Heart right ventricle (tissue), 16 donors: ENCODE measurements at places on chromosomes 1 and 21.

GRCh38 chr1:8560611-8561544 lies 243.0 kb downstream of the SLC45A1 start:
- DNase-seq: no peak

- DNase-seq: peak; percentile 57
Measured at GRCh38 chr1:9317591-9318417, 25.1 kb downstream of the SPSB1 start.

DNA sequence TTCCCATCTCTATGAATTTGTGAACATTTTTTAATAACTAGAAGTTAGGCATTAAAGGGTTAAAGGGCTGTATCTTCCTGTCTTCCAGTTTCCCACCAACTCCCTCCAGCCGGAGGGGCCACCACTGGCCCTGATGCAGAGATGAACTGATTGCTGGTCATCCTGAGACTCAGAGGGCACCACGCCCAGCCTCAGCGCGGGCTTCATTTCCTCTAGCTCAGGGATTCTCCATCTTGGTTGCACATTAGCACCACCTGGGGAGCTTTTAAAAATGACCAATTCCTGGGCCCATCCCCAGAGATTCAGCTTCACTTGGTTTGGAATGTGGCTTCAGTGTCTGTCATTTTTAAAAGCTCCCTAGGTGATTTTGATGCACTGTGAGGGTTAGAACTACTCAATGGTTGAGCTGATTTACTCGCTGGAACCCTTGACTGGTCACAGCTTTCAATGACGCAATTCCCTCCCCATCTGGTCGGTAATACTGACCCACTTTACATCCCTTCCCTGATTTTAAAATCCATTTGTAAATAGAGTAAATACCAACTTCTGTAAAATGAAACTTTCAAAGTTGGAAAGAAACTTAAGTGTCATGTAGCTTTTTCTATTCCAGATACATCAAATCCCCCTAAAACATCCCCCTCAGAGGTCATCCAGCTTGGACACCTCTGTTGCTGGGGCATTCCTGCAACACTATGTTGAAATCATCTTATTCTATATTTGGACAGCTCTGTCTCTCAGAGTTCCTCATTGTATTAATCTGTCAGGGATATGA lies 5.1 kb downstream of the NAV1 start:
- no peak for DNase-seq

- no peak for DNase-seq
Measured at GRCh38 chr1:155062151-155062686, 1.3 kb upstream of the EFNA4 start.

DNA sequence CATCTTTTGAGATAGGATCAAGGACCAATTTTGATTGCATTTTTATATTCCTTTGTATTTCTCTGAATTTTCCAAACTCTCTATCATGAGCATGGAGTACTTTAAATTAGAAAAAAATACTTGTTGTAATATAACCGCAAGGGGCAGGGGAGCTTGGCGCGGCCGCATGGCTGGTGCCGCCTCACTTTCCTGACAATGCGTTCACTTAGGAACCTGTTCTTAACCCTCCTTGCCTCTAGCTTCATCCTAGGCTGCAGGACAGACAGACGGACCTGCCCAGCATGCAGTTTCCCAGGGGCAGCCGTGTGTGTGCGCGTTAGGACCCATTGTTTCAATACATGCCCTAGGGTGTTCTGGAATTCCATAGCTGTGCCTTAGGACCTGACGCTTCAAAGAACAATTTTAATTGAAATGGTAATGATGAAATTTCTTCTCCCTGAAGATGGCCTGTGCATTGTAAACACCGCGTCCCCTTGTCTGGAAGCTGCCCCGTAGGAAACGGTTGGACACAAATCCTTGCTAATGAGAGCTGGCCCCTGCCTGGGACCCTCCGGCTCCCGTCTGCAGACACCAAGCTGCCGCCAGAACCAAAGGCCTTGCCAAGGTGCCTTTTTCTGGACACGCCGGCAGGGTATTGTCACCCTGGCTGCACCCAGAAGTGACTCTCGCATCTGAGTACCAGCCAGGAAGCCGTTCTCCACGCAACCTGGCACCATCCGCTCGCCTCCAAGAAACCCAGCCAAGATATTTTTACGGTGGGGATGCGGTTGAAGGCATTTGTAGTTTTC lies 466.4 kb downstream of the NPHP4 start:
- DNase-seq: no peak

- no peak for DNase-seq
Measured at GRCh38 chr1:176043537-176043936, 163.5 kb downstream of the COP1 start.

DNA sequence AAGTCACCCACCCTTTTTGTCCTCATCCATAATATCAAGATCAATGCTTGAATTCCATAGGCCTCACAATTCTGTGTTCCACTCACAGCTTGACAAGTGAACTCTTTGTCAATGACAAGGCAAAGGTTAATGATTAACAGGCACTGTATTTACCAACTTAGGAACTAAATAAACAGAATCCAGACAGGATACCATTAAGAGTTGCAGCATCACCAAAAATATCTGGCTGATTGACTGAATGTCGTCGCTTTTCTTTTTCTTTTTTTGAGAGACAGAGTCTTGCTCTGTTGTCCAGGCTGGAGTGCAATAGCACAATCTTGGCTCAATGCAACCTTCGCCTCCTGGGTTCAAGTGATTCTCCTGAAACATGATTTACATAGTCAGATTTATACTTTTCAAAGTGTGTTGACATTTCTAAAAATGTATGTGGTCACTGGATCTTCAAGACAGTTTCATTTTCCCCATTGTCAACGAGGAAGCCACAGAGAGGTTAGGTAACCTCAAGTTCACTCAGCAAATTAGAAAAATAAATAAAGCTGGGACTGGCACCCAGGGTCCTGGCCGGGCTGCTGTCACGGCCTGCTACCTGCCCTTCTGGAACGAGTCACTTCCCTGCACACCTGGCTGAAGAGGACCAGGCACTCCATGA lies 81.0 kb downstream of the PDE9A start:
- DNase-seq: no peak

DNA sequence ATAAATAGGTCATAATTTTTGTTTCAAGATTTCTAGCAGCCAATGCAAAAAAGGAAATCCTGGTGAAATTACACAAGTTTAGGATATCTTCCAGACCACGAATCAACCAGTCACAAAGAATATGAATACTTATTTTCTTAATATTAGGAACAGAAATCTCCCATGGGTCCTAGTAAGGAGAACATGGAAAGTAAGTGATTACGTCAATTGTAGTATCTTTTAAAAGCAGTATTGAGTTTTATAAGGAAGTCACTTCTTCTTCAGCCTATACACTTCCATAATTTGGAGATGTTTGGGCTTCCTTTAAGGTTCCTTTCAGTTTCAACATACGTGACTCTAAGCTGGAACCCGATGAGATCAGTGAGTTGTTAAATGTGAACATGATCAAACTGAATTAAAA lies 534.5 kb downstream of the USP25 start:
- no peak for DNase-seq

GRCh38 chr1:10688409-10688786 lies 108.0 kb downstream of the CASZ1 start:
- DNase-seq: no peak

GRCh38 chr1:171646249-171646560 lies 6.3 kb downstream of the MYOC start:
- no peak for DNase-seq

DNA sequence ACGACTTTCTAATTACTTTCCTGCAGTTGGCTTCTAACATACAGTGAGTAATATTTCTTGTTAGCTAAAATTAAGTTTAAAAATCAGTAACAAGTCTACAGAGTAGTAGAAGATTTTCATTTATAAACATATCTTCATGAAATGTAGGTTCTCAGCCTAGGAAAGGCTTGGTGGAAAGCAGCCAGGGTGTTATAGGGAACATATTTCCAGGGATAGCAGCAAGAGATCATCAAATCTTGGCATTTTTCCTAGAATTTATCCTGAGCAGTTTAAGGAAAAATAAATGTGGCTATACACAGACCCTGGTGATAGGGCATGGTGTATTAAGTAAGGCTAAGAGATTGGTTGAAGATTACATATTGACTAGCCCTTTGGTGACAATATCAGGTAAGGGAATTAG lies 203.5 kb upstream of the NEGR1 start:
- no peak for DNase-seq

DNA sequence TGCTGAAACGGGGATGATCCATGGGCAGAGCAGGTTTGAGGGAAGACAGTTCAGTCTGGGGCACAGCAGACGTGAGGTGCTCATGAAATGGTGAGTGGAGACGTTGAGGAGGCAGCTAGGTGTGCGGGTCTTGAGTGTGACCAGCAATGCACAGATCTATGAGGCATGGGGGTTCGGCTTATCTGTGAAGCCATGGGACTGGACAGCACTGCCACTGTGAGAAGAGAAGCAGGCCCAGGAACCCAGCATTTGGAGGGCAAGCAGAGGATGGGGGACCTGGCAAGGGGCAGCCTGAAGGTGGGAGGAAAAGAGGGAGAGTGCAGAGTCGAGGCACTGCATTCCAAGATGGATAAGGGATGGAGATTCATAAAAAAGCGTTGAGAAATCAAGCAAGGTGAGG lies 8.0 kb downstream of the CSF1 start:
- DNase-seq: no peak

- DNase-seq: no peak
Measured at GRCh38 chr1:91490501-91490900, 10.2 kb upstream of the CDC7 start.

- no peak for DNase-seq
Measured at GRCh38 chr1:74334147-74334546, 99.0 kb downstream of the TNNI3K start.

- no peak for DNase-seq
Measured at GRCh38 chr1:161242313-161242712, 4.3 kb upstream of the NR1I3 start.

- no peak for DNase-seq
Measured at GRCh38 chr1:68273530-68273929, 41.2 kb upstream of the WLS start.

GRCh38 chr1:68383092-68383491 lies 66.7 kb downstream of the RPE65 start:
- no peak for DNase-seq

GRCh38 chr1:241834733-241835377 lies 13.1 kb upstream of the EXO1 start:
- no peak for DNase-seq

DNA sequence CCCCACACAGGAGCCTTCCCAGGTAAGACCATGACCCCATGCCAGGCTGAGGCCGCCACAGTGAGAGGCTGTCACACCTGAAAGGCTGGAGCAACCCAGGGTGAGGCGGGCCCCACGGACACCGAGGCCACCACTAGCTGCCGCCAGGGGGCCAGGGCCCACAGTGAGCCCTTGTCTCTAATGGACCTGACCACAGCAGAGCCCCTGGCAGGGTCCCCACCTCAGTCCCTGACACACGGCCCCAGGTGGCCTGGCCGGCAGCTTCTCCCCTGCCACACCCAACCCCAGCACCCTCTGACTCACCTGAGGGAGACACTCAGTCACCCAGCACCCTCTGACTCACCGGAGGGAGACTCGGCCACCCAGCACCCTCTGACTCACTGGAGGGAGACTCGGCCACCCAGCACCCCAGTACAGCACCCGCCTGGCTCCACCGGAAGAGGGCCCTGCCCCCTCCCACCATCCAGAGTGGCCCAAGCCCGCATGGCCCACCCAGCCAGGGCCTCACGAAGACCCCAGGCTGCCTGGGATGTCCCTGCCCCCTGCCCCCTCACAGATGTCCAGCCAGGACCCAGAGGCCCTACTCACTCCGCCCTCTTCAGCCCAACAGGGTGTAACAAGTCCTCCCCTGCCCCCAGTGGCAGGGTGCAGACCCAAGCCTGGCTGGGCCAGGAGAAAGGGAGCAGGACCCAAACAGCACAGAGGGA lies 4.4 kb downstream of the DVL1 start:
- DNase-seq: no peak

DNA sequence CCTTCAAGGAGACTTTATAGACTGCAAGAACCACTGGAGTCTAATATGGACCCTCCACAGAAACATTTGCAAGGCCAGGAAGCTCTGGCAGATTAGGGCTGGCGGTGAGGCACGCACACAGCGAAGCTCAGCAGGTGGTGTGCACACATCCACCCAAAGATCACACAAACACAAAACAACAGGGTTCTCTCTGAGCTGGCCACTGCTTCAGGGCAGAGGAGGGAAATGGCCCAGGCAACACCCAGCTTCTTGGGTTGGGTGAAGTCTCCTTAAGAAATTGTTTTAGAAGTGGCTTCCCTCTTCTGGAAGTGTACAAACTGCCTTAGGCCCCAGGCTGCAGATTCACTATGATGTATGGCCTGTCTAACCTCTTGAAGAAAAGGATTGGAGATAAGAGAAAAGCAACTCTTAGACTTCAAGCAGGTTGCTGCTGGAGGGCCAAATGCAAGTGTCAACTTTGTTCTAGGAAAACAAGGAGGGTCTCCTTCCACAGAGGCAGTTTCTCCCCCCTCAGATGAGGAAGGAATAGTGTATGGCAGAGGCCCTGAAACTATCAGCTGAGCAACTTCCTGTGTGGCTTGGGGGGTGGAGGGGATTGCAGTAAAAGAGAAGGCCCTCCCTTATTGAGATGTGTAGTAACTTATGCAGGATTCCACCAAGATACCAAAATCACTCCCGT lies 2.0 kb downstream of the RCSD1 start:
- DNase-seq: no peak

GRCh38 chr1:151175041-151175741 lies 590 bp downstream of the TMOD4 start:
- DNase-seq: no peak

DNA sequence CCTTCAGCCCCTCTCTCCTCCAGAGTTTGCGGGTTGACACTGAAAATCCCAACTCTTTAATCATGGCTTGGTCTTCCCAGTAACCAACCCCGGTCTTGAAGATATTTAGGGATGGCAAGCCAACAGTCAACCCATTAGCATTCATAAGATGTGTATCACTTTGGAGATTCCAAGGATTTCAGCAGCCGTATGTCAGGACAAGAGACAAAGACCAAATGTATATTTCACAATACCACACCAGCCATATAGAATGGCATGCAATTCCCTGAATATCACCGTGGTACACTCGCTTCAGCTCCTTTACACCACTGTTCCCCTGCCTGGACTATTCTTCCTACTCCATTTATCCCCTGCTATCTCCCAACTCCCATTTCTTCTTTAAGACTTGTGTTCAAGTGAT lies 109.2 kb downstream of the CSMD2 start:
- DNase-seq: no peak

DNA sequence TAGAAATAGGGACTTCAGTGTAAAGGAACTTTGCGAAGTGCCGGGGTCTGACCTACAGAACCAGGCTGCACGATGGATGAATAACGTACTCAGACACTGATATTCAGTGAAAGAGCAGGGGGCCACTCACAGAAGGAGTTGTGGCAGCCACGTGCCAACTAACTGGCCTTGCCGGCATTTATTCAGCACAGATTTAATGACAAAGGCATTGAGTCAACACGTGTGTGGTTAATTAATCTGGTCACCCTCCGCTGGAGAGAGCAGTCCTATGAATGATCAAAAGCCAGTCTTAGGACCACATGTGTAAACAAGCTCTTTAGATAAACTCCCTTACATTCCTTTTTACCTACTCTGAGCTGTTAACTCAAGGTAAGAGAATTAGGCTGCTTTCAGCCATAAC lies 6.2 kb upstream of the B3GALT2 start:
- no peak for DNase-seq
